Hypothalamus (tissue), 51 donors: ENCODE measurements at places on chromosomes 2 and 18.

- no peak for DNase-seq
These were observed 79.6 kb downstream of the MIB1 start for GRCh38 chr18:21820033-21820810.

DNA sequence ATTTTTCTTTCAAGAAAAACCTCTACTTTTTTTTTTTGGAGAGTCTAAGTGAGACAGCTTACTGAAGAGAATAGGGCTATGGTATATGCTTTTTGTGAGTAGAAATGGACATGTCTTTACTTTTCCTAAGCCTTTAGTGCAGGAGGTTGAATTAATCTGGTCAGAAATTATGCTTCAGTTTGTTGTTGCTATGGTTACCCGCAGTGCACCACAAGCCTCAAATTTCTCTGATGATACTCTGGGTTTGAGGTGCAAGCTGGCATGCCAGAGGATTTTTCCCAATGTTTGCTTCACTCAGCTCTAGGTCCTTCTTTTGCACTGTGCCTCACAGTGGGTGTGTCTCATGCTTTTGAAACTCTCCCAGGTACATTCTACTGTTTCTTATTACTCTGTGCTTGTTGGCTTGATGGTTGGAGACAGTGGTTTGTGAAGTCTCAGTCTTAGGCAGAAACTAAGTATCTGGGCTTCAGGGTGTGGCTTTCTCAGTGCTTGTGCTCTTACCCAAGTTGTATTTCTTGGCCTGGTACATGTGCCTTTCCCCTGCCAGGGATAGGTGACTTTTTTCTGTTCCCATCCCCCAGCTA is 278.3 kb downstream of the RBM43 start:
- DNase-seq: no peak

DNA sequence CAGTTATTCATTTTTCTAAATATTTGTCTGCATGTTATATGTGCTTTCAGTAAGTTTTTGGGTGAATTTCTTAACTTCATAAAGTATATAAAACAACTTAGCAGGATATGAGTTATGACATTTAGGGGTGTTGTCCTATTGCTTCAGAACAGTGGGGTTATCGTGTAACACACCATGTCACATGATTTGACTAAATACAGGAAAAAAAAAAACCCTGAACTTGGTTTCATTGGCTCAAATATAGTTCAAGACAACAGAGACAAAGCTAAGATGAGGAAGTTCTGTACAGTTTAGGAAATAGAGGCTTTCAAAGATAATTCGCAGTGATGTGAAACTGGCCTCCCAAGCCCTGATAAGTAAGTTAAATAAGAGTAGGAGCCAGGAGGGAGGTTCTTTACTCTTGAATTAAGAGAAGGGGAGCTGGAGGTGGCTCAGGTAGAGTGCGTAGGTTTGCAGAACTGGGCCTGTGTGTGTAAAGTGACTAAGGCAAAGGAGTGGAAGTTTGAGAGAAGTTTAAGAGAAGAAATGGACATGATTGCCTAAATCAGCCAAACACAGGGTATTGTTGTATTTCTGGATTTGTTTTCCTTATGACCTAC is 53.9 kb downstream of the LIMS1 start:
- no peak for DNase-seq

DNA sequence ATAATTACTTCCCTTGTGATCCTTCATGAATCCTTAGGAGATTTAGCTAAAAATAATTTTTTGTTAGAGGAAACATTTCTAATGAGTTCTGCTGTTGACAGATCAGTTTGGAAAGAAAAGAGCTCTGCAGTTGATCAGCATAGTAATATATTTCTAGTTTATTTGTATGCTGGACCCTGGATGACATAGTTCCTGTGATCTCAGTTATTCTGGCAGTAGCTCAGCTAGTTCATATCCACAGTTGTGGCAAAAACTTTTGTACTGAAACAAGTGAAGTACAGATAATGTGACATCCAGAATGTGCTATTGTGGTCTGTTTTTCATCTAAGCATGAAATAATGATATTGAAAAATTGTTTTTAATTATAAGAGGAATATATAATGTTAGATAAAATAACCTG is 33.7 kb downstream of the ABI2 start:
- no peak for DNase-seq

DNA sequence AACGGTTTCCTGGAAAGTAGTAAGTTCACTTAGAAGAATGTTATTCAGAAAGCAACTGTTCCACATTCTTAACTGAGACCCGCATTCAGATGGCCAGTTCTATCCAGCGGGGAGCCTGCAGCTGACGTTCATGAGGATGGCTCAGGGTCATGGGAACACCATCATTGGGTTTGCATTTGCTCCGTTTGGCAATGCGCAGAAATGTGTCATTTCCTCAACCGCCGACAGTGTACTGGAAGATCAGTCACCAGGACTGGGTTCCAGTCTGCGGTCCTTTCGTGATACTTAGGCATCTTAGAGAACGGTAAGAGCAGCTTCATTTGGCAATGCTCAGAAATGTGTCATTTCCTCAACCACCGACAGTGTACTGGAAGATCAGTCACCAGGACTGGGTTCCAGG is 104.0 kb downstream of the DNER start:
- DNase-seq: peak; percentile 14

DNA sequence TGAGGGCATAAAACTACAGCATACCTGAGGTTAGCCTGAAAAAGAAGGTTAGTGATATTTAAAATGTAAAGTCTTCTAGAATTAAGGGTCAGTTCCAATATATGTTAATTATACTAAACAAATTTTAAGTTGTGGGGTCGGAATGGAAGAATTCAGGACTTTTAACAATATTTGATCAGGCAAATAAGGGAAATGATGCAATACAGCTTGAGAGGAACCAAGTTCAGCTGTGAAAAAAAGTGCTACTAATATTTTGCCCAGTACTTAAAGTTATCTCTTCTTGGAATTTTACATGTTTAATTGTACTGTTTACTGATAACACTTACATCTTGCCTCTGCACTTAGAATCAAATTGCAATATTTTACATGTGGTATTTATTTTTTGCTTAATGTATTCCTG is 345.5 kb upstream of the CWC22 start:
- no peak for DNase-seq

GRCh38 chr2:106956416-106956815 is 70.4 kb upstream of the ST6GAL2 start:
- no peak for DNase-seq

GRCh38 chr2:184067502-184067901 is 530.8 kb upstream of the ZNF804A start:
- DNase-seq: no peak

DNA sequence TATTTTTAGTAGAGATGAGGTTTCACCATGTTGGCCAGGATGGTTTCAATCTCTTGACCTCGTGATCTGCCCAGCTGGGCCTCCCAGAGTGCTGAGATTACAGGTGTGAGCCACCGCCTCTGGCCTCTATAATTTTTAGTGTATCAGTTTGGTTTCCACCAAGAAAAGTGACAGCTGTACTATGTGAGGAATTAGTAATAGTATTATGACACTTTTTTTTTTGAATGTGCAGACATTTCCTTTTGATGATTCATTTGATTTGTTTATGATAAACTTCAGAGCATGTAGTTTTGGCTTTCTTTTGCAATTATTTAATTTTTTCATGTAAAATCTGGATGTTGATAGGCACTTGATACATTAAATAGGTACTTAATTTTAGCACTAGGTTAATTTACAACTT is 61.5 kb downstream of the PTPN4 start:
- DNase-seq: no peak

DNA sequence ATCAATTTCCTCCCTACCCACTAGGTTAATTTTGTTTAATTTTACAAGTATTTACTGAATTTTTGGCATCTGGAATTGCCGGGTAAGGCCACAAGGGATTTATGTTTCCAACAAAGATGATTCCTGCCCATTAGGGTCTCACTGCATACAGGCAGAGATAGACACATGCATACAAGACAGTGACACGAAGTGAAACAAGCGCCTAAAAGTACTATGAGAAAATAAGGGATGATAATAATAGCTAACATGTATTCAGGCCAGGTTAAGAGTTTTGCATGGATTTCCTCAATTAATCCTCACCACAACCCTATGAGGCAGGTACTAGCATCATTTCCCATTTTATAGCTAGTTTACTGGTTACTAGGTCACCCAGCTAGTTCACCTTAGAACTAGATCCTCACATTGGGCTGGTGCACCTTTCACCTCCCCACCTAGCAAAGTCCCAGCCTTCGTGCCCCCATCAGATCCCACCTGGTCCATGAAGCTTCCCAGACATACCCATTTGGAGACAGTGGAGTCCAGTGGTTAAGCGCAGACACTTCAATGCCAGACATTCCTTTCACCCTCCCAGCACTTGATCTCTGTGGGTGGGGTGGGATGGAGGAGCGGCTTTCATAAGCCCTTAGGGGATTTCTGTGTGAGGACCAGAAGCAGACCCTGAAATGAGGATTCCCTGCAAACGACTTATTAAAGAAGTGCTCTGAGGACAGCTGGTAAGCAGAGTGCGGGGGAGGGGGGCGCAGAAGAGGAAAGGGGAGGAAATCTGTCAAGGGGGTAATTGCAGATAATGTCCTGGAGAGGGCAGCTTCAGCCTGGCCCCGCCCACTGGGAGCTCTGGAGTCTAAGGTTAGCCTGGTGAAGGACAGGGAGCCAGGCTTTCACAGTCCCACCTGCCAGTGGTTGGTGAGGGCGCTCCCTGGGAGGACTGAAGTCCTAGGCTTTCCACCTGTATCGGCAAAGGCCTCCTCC is 5.8 kb upstream of the DGUOK start:
- no peak for DNase-seq

DNA sequence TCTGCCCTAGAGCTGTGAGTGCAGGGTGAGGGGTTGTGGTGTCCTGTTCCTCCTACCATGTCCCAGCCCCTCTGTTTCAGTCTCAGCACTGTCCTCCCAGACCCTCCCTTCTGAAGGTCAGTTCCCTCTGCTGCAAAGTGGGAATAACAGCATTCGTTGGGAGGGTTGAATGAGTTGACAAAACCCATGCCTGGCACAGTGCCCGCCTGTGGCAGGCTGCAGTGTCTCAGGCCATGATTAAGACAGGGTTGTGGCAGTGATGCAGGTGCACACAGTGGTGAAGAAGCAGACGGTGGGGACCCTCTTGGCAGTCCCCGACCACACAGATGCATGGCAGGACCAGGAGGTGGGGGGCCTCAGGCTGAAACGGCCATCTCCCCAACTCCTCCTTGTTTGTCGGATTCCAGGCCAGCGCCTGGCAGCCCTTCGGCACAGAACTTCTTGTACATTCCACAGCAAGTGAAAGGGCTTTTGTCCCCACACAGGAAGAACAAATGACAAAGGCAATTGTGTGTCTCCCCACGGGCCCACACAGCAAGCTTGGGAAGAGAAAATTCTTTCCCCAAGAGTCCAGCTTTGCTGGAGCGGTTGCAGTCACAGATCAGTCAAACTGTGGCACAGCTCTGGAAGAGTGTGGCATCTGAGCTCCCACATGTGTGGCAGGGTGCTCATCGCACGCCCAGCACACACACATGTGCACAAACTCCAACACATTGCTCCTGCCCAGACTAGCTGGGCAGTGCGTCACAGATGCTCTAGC is 92.0 kb upstream of the MSH2 start:
- DNase-seq: peak; percentile 94

GRCh38 chr2:159164457-159164911 is 122.0 kb downstream of the WDSUB1 start:
- DNase-seq: no peak

DNA sequence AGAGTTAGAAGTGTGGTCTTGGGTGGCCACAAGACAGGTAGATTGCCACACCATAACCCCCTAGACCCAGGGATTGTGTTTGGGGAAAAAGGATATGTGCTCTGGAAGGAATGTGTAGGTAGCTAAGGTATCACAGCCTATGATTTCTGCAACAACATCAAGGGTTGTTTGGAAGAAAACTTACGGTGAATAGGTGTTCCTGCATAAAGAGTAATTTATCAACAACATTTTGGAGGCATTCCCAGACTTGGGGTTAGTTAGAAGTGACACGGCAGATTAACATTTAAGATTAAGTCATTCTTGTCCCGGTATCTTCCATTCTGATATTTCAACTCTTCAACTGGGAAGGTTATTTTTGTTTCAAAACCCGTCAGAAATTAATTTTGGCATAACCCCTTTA is 65.5 kb downstream of the SPP2 start:
- no peak for DNase-seq

GRCh38 chr2:128550389-128550788 is 231.7 kb upstream of the HS6ST1 start:
- no peak for DNase-seq

GRCh38 chr2:227862741-227863588 is 8.5 kb upstream of the DAW1 start:
- DNase-seq: no peak

GRCh38 chr2:117851969-117852368 is 37.5 kb downstream of the DDX18 start:
- DNase-seq: no peak

DNA sequence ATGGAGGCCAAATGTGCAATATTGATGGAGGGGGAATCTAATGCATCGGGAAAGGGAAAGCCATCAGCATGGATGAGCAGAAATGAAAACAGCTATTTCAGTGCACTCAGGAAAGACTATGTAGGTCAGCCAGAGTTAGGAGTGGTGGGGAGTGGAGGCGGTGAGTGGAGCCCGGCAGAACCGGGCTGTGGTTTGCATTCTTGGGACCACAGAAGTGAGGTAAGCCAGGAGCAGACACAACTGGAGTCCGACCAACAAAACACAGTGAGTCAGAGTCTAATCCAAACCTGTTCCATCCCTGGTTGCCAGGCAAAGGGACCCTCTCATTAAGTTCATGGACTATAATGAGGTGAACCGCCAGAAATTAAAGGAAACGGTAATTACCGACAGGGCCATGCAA is 61.1 kb upstream of the RAB12 start:
- no peak for DNase-seq

DNA sequence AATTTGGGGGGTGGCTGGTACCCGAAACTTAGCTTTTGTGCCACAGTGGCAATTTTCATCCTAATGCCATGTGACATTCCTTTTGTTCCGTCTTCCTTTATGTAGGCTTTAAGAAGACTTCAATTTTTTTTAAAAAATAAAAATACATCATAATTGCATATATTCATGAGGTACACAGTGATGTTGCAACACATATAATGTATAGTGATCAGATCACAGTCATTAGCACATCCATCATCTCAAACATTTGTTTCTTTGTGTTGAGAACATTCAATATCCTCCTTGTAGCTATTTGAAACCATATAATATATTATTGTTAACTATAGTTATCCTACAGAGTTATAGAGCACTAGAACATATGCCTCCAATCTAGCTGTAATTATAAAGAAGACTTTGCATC is 6.0 kb upstream of the CLIP4 start:
- no peak for DNase-seq

- DNase-seq: no peak
These were observed 184.8 kb downstream of the DIS3L2 start for GRCh38 chr2:232146294-232146693.

DNA sequence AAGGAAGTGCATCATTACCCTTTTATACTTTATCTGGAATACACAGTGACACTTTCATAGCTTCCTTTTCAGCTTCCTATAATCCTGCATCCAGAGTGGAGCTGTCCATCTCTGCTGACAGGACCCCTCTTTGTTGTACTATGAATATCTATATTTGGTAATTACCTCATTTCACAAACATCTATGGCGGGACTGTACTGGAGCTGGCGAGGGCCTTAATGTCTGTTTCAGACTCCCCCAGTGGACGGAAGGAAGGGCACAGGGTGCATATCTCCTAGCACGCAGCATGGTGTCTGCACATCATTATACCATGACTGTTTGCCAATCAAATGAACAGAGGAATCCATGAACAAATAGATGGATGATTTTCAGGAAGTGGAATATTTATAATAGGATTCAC is 142.3 kb downstream of the SOX11 start:
- no peak for DNase-seq
